Osteocyte (in vitro differentiated cells): ENCODE measurements at places on chromosomes 6 and 20. TPM values are rescaled to one million over a fixed set of nuclear protein-coding genes. Genes with fewer than 3 reads are reported as not detected.

DNA sequence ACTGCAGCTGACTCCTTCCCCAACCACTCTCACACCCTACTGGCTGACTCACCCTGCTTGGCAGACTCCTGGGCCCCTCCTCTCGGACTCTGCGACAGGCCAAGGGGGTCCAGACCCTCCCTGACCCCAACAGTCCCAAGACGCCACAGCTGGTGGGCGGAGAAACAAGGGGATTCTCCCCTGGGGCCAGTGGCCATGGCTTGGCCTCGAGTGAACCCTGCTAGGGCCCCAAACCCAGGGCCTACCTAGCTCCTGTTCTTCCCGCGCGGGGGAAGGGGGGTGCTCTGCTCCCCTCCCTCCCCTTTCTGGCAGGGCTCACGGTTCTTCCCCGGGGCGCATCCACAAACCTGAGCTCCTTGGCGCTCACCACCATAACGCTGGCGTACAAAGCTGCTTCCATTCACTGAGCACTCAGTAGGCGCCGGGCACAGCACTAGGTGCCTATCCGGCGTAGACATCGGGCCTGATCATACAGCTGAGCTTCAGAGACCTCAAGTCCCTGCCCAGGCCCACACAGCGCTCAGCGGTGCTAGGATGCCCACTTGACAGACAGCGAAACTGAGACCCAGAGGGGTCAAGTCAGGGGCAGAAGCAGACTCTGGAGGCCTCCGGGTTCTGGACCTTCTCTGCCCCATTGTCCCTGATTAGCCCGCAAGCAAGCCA is 597 bp downstream of the ADA start:
- H3K36me3 ChIP-seq, result peaks cover 2% of the 10 kb centered on the region
- peak overlapping the region; percentile 82 for H3K4me3 ChIP-seq
- peak overlapping the region; percentile 71 for H3K27ac ChIP-seq
- H3K4me1 ChIP-seq, result peaks cover 60% of the 10 kb centered on the region
- DNase-seq, result no peak

DNA sequence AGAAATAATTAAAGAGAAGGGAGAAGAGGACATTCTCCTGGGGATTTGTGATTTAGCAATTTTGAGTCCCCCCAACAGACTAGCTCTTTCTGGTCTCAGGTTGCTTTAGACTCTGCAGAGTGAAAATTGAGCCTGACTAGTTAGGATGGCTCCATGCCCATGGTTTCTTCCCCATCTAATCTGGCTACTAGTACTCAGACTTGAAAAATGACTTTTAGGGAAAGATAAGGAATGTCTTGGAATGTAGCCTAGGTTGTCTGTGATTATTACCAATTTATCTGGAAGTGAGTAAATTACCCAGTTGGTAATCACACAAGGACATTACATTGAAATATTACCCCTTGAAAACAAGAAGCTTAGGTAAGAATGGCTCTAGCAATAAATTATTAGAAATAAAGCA is 4.2 kb downstream of the BEND6 start:
- H3K4me3 ChIP-seq, result no peak overlapping the region
- H3K27ac ChIP-seq, result peak overlapping the region; percentile 63
- no peak for DNase-seq
- H3K27me3 ChIP-seq, result no peaks in the 10 kb centered on the region
- H3K36me3 ChIP-seq, result no peaks in the 10 kb centered on the region

- no peak overlapping the region for H3K4me3 ChIP-seq
- no peak for DNase-seq
- H3K27ac ChIP-seq, result no peak overlapping the region
- H3K27me3 ChIP-seq, result no peaks in the 10 kb centered on the region
- H3K4me1 ChIP-seq, result peaks cover 21% of the 10 kb centered on the region
These were observed 58.3 kb downstream of the KIF6 start for GRCh38 chr6:39666706-39667489.

DNA sequence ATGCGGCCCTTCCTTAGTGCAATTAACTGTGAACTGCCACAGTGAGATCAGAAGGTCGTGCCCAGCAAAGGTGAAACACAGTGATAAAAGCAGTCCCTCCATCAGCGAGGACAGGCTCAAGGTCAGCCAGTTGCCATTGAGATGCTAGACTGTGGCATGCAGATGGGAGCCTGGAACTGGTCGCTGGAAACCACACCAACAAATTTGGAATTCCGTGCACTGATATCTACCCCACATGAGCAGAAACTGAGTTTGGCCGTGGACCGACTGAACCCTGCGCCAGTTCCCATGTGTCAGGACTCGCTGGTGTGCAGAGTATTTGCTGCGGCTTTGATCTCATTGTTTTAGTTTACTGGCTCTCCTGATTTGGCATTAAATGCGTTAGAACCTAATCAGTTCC is 125.6 kb upstream of the QKI start:
- H3K27me3 ChIP-seq, result no peaks in the 10 kb centered on the region
- no peaks in the 10 kb centered on the region for H3K36me3 ChIP-seq
- no peak for DNase-seq
- peaks cover 1% of the 10 kb centered on the region for H3K4me1 ChIP-seq
- H3K4me3 ChIP-seq, result no peak overlapping the region

DNA sequence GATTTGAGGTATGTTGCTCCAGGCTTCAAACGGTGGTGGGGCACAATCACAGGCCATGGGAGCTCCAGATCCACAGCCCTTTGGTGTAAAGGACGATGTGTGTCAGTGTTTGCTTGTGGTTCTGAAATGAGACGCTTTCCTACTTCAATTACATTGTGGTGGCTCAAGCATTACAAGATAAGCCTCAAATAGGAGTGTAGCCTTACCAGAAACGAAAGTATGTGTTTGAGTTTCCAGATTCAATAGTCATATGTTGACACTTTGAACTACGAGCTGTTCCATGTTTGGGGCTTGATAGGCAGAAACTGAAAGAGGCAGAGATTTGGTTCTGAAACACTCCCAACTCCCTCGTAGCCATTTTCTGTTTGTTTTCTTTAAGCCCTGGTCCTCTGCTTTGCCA is 187.1 kb downstream of the MYLK4 start:
- H3K36me3 ChIP-seq, result peaks cover 2% of the 10 kb centered on the region
- H3K27me3 ChIP-seq, result peaks cover 3% of the 10 kb centered on the region
- peaks cover 24% of the 10 kb centered on the region for H3K4me1 ChIP-seq
- H3K27ac ChIP-seq, result no peak overlapping the region

DNA sequence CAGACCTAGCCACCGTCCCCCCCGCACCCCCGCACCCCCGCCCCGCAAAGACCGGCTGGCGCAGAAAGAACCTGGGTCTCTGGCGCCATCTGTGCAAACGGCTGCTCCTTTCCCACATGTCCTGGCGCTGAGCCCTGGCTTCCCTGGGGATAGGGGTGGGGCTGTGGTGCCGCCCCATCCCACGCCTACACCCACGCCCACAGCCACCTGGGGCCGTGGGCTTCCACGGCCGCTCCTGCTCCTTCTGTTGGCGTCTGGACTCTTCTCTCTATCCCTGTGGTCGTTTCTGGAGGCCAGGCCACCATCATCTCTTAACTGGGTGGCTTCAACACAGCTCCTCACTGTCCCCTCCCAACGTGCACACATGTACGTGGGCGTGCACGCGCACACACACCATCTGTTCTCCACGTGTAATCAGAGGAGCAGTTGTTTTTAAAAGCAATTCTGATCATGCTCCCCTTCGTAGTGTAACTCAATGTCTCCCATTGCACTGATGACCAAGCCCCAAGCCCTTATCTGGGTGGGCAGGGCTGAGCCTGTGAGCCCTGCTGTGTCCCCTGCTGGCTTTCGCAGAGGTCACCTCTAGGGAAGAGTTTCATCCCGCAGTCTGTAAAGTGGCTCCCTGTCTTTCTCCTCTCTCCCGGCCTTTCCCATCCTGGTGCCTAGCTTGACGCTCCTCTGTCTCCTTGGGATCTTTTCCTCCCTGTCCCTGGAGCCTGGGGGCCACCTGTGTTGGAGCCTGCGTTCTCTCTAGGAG is 31.9 kb upstream of the FAM83D start:
- no peak for DNase-seq
- no peak overlapping the region for H3K4me3 ChIP-seq
- H3K27me3 ChIP-seq, result peaks cover 50% of the 10 kb centered on the region
- peaks cover 2% of the 10 kb centered on the region for H3K4me1 ChIP-seq
- H3K36me3 ChIP-seq, result no peaks in the 10 kb centered on the region
- no peak overlapping the region for H3K27ac ChIP-seq

Gene SPATA2
- 6.6 and 7.1 TPM in 2 replicates for total RNA-seq
